H7 (cell line): ENCODE measurements at places on chromosomes 3 and 15. TPM values are rescaled to one million over a fixed set of nuclear protein-coding genes. Genes with fewer than 3 reads are reported as not detected.

GRCh38 chr3:20218215-20218614, 32.2 kb upstream of the SGO1 start:
- no peak for DNase-seq

- peak; percentile 13 for DNase-seq
These were observed 68.4 kb upstream of the CD96 start for GRCh38 chr3:111473550-111473949.

DNA sequence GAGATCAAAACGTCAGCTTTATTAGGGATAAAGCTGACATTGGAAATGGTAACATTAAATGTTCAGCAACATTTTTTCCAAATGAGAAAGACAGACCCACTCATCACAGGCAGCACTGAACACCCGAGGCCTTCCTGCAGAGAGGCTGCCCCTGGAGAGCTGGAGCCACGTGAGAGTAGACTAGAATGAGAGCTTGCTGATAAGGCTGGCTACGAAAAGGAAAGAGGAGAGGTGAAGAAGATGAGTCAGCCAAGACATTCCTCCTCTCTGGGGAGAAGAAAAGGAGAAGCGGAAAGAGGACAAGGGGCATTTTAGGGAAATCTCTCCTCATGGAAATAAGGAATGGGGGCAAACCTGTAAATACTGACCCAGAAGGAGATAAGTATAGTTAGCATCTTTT, 7.3 kb downstream of the CYP19A1 start:
- DNase-seq = no peak

- no peak for DNase-seq
These were observed 3.9 kb downstream of the TSC22D2 start for GRCh38 chr3:150411976-150412375.

DNA sequence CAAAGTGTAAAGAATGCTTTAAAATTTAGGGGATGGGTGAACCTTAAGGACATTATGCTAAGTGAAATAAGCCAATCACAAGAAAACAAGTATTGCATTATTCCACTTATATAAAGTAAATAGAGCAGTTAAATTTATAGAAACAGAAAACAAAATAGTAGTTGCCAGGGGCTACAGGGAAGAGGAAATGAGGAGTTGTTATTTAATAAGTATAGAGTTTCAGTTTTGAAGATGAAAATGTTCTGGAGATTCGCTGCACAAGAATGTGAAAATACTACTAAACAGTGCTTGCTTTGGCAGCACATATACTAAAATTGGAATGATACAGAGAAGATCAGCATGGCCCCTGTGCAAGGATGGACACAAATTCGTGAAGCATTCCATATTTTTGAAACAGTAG, 32.0 kb downstream of the DNAH12 start:
- no peak for DNase-seq

DNA sequence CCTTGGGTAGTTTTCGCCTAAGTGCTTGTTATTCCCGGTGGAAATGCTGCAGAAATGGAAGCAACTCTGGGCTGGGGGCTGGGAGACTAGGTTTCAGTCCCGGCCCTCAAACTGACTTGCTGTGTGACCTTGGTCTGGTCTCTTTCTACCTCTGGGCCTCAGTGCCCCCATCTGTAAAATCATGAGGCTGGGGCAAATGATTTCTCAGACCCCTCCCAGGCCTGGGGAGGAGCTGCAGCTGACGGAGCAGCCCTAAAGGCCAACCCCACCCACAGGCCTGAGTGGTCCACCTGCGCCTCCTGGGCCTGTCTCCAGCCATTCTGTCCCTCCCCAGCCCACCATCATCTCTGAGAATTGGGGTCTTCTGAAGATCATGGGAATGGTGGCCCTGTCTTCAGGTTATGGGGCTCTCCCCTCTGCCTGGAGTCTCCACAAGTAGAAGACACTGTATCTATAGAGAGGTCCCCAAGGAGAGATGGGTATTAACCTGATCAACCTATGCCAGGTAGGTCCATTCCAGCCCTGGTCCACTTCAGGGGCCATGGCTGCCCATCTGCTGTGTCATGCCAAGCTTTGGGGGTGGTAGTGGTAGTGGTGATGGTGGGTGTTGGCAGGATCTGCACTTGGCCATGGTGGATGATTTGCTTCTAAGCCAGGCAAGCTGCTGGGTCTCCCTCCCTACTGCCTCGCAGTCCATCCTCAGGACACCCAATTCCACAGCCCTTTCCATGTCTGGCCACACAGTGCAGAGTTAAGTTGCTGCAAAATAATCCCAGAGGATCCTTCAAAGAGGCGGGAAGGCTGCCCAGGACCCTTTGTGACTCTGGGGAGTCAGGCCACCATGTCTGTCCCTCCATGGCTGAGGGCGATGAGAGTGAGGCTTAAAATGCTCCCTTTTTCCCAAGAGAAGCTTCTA, 46.0 kb downstream of the ITGA11 start:
- DNase-seq = no peak

DNA sequence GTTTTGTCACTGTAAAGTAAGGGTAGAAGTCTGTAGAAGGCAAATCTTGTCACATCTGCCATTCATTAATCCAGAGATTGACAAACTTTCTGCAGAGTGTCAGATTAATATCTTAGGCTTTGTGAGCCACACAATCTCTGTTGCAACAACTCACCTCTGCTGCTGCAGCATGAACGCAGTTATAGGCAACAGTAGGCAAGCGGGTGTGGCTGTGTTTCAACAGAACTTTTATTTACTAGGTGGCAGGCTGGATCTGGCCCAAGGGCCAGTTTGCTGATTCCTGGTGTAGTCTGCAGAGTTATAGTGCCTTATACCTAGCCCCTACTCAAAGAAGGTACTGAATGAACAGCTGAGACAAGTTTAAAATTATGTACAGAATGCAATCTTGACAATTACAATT, 396.7 kb downstream of the FOXP1 start:
- no peak for DNase-seq

DNA sequence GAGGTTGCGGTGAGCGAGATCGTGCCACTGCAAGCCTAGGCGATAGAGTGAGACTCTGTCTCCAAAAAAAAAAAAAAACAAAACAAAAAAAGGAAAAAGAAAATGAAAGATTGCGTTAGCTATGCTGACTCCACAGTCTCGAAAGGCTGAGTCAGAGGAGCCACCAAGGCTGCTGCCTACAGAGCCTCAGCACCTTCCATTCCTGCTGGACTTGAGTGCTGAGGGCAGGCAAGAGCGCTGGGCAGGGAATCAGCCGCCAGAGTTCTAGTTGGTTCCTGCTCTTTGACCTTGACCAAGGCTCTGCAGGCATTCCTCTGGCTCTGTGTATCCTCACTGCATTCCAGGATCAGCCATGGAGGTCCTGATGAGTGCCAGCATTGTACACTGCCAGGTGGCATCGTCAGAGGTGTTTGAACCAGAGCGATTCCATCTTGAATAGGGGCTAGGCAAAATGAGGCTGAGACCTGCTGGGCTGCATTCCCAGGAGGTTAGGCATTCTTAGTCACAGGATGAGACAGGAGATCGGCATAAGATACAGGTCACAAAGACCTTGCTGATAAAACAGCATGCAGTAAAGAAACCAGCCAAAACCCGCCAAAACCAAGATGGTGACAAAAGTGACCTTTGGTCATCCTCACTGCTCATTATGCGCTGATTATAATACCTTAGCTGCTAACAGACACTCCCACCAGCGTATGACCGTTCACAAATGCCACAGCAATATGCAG, 5.9 kb downstream of the MESP2 start:
- peak; percentile 20 for DNase-seq

DNA sequence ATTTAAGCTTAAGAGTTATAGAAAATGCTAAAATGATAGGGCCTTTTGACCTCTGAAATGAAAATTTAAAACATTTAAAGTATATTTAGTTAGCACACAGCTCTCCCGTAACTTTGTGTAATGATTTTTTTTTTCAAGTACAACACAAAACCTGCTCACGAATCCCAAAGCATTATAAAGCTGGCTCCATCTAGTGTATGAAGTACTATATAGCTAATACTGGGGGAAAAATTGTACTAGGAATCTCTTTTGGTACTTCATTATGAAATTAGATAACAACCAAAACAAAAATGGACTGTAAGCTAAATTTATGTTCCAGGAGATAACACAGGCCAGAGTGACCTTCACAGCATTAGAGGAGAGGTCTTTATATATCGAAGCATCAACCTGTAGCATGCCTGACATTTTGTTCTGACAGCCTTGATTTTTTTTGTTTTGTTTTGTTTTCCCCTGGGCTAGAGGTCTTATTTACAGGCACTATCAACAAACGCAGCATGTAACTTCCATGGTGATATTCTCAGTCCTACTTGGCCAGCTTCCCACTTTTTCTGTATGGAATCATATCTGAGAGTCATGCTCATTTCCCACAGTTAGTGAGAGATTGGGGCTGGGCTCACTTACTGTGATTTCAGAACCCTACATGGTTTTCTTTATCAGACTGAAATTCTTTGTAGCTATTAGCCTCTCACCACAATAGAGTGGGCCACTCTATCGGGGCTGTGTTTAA, 116.3 kb downstream of the MITF start:
- no peak for DNase-seq

GRCh38 chr3:76669322-76669721, 370.6 kb upstream of the ROBO2 start:
- no peak for DNase-seq

GRCh38 chr3:67661089-67661488, 6.7 kb upstream of the SUCLG2 start:
- no peak for DNase-seq

DNA sequence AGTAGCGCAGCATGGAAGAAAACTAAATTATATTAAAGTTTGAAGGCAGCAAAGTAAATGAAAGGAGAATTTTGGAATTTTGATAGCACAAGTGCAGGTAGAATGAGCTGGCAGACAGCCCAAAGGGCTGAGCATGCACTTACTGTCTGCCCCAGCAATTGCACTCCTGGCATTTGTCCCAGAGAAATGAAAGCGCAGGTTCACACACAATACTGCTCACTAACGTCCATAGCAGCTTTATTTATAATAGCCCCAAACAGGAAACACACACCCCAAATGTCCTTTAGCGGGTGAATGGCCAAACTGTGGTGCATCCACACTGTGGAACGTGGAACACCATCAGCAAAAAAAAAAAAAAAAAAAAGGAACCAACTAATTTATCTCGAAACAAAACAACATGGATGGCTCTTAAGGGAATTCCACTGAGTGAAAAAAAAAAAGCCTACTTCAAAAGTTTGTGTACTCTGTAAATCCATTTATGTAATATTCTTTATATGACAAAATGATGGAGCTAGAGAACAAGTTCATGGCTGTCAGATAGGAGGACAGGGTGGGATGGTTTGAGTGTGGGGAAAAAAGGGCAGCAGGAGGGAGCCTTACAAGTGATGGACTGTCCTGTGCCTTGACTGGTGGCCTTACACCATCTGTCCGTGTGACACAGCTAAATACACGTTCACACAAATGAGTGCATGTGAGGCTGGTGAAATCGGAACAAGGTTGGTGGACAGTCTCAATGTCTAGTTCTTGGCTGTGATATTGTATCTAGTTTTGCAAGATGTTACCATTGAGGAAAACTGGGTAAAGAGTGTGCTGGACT, 6.0 kb upstream of the TM2D3 start:
- no peak for DNase-seq

- DNase-seq = no peak
These were observed 130.5 kb downstream of the UBE2E2 start for GRCh38 chr3:23333633-23334032.

GRCh38 chr3:34842706-34843480, 796.4 kb upstream of the ARPP21 start:
- DNase-seq = no peak

- DNase-seq = no peak
These were observed 52.3 kb downstream of the GLB1 start for GRCh38 chr3:33044676-33045075.

DNA sequence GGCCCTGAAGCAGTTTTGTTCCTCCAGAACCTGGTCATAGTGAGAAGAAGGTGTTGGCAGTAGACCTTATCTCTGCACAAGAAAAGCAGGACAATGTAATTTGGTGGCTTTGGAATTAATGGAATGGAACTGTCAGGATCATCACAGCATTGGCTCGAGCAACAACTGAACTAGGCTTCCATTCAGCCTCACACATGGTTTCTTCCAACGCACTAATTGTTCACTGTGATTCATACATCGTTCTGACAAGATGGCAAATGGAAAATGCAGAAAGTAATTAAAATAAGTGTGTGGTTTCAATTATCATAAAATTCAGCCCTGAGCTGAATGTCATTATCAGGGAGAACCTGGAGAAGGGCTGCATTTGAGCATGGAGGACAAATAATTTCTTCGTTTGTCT, 80.6 kb downstream of the MFSD1 start:
- no peak for DNase-seq

DNA sequence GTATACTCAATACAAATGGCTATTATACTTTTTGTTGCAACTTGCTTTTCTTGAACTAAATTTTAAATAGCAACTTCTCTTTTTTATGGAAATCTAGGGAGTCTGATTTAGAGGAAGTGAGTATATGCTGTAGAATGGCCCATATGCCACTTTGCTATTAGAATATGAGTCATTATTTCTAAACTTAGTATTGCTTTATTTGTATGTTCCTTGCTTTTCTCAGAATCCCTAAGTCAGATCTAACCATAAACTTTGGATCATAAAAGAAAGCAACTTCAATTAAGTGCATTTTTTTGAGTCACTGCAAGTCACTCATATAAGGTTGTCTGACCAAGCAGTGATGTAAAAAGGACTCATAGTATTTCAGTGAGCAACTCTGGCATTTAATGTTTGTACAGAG, 17.5 kb upstream of the SPTSSB start:
- DNase-seq = no peak

- DNase-seq = no peak
These were observed 42.1 kb upstream of the RASA2 start for GRCh38 chr3:141444586-141445285.

- peak; percentile 42 for DNase-seq
These were observed 2.1 kb downstream of the GRM2 start for GRCh38 chr3:51709004-51709420.

GRCh38 chr3:74546426-74546825, 68.0 kb downstream of the CNTN3 start:
- DNase-seq = no peak

- no peak for DNase-seq
These were observed 324.6 kb upstream of the PROK2 start for GRCh38 chr3:72109327-72110259.

DNA sequence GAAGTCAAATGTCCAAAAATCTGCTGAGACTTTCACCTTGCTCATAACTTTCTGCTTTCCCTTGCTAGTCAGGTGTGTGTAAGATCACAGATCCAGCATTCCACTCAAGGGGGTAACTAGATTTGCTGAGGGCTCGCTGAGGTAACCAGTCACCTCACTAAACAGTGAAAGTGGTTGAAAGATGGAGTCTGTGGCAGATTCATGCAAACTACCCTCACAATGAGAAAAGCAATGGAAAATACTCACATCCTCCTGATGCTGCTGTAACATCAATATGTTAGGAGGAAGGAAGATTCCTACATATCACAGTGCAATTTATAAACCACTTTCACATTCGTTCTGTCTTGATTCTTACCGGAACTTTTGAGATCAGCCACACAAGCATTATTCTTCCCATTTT, 174.3 kb upstream of the BCL6 start:
- no peak for DNase-seq

The IGSF10 gene
- 0.04 and 0.21 TPM in 2 replicates for total RNA-seq

The GOLGA6A gene
- 2.2 and 4.7 TPM in 2 replicates for total RNA-seq

The FAM81A gene
- total RNA-seq = 0.07 and 0.21 TPM in 2 replicates

The THAP10 gene
- total RNA-seq = 3.5 and 4.8 TPM in 2 replicates

The SPATA12 gene
- total RNA-seq = 0.14 TPM in 1 of 2 replicates, not detected in the other

The PLS1 gene
- 13.8 and 21.5 TPM in 2 replicates for total RNA-seq

The SLC28A2 gene
- 0.15 TPM in 1 of 2 replicates, not detected in the other for total RNA-seq

The MYEF2 gene
- 15.0 and 30.3 TPM in 2 replicates for total RNA-seq

The SH3GL3 gene
- 6.8 and 7.0 TPM in 2 replicates for total RNA-seq

The TERC gene
- 217 and 361 TPM in 2 replicates for total RNA-seq

The ARPP19 gene
- 108 and 124 TPM in 2 replicates for total RNA-seq

The TMEM44 gene
- total RNA-seq = 5.4 and 9.8 TPM in 2 replicates

The CHRNA7 gene
- total RNA-seq = 3.8 and 6.2 TPM in 2 replicates
